ENCODE measurements at places on chromosomes 7 and 10.

GRCh38 chr10:128623776-128624175 lies 497.6 kb upstream of the MKI67 start:
- DNase-seq: no peak

- no peak for DNase-seq
Measured at GRCh38 chr10:28681291-28681763, 4.0 kb downstream of the BAMBI start.

GRCh38 chr7:159028508-159029401 lies 115.9 kb downstream of the VIPR2 start:
- no peak for DNase-seq

DNA sequence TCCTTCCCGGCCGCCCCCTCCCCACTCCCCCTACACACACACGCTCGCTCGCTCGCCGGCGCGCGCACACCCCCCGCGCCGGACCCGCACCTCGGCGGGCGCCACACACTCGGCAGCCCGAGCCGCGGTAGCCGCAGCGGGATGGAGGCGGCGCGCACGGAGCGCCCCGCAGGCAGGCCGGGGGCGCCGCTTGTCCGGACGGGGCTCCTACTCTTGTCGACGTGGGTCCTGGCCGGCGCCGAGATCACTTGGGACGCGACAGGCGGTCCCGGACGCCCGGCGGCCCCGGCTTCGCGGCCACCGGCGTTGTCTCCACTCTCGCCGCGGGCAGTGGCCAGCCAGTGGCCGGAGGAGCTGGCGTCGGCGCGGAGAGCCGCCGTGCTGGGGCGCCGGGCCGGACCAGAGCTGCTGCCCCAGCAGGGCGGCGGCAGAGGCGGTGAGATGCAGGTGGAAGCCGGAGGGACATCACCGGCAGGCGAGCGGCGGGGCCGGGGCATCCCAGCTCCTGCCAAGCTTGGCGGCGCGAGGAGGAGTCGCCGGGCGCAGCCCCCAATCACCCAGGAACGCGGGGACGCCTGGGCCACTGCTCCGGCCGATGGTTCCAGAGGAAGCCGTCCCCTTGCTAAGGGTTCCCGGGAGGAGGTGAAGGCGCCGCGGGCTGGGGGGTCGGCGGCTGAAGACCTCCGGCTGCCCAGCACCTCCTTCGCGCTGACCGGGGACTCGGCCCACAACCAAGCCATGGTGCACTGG lies at the start of gene SORCS3:
SORCS3 (plus strand) TSS at position 104 of the 750 bp plus-strand sequence.
- no peak for DNase-seq

GRCh38 chr7:82572195-82572880 lies 128.8 kb upstream of the CACNA2D1 start:
- DNase-seq: peak; percentile 69

DNA sequence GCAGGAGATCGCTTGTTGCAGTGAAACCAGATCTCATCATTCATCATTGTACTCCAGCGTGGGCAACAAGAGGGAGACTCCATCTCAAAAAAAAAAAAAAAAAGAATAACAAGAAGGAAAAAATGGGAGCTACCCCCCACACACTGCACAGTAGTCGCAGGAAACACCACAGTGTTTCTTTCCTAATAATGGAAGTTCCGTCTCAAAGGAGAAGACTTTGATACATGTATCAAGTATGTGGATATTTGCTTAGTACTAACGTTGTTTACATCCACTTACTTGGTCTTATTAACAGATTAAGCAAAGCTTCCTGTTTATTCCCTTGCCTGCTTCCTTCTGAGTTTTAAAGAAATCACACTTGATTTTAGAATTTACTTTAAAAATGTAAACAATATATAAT lies 22.2 kb downstream of the YAE1 start:
- DNase-seq: no peak

DNA sequence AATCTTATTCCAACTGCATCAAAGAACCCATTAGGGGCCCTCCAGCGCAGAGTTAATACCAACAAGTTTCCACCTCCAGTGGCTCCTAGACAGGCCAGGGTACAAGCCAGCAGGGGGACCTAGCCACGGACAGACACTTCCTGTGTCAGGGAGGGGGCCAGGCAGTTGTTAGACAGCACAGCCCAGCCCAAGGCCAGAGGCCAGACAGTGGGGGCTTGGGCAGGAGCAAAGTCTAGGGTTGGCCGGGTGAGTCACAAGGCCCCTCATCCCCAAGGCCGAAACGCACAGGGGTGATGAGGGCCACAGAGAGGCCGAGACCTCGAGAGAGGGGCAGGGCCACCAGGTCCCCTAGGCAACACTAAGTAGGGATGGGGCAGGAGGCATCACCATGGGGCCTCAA lies 19.3 kb upstream of the OPTN start:
- DNase-seq: no peak

- DNase-seq: no peak
Measured at GRCh38 chr10:60496181-60496580, 106.5 kb upstream of the ANK3 start.

- DNase-seq: no peak
Measured at GRCh38 chr7:51251290-51251689, 65.3 kb downstream of the COBL start.

- no peak for DNase-seq
Measured at GRCh38 chr7:87220734-87221215, 1.2 kb upstream of the TMEM243 start.

DNA sequence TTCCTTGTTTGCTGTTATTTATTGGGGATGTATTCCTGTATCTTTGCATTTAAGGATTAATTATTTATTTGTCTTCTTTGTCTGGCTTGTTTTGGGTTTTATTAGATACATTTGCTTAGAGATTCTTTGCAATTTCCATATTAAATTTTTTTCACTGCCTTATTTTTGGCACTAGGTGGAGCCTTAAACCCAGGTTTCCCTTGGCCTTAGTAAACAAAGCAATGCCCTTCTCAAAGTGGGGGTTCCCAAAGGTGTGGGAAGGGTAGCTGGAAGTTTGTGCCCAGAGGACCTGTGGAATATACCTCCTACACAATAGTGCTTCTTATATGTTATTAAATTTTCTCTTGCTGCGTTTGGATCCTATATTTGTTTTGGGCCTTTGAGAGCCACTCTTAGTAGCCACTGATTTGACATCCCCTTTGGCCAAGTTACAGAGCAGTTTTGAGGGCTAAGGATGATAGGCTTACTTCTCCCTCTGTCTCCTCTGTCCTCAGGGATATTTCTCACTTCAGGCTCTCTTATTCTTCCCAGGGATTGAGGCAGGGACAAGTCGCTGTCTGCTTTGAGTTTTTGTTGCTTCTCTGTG lies 162.3 kb downstream of the ITGB1 start:
- no peak for DNase-seq

GRCh38 chr10:11454160-11454559 lies 157.3 kb downstream of the USP6NL start:
- no peak for DNase-seq

- DNase-seq: no peak
Measured at GRCh38 chr10:94011296-94011695, 17.6 kb downstream of the PLCE1 start.

DNA sequence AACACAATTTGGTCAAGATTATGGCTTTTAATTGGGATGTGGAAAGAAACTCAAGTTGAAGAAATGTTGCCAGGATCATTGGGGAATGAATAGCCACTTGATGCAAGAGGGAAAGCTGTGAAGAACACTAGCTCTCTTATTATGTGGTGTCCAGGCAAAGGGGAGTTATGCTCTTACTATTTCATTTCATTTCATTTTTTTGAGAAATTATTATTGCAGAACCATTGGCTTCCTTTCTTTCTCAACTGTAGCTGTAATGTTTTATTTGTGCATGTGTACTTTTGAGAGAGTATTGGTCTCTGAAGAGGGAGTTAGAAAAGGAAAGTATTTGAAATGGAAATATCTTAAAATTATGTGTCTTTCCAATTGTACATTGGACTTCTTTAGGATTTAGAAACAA lies 312.6 kb upstream of the BMPER start:
- DNase-seq: no peak

- no peak for DNase-seq
Measured at GRCh38 chr10:29598851-29599311, 35.9 kb downstream of the SVIL start.

GRCh38 chr7:100649826-100650565 lies 6.3 kb downstream of the ACTL6B start:
- no peak for DNase-seq

GRCh38 chr7:24786306-24786705 lies 29.0 kb upstream of the GSDME start:
- no peak for DNase-seq

GRCh38 chr7:89926701-89927100 lies 227.6 kb upstream of the STEAP1 start:
- no peak for DNase-seq

GRCh38 chr10:22222236-22223190 lies 4.7 kb upstream of the EBLN1 start:
- no peak for DNase-seq

- DNase-seq: peak; percentile 80
Measured at GRCh38 chr10:73096041-73096448, 621 bp downstream of the P4HA1 start.

DNA sequence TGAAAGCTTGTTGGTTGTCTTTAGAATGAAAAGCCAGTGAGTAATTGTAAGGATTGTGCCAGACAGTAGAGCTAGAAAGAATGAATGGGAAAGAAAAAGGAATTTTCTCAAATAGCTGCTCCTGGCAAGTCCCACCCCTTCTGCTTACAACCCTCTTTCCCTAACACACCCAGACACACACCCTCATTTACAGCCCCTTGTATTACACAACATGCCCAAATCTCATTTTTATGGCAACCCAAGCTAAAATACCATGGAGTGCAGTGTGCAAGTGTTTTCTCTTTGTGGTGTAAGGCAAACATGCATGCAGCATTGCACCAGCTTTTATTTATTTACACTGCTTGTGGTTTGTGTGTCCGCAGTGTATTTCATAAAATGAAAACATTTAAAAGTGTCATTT lies 1.5 kb downstream of the PRKAR2B start:
- no peak for DNase-seq

DNA sequence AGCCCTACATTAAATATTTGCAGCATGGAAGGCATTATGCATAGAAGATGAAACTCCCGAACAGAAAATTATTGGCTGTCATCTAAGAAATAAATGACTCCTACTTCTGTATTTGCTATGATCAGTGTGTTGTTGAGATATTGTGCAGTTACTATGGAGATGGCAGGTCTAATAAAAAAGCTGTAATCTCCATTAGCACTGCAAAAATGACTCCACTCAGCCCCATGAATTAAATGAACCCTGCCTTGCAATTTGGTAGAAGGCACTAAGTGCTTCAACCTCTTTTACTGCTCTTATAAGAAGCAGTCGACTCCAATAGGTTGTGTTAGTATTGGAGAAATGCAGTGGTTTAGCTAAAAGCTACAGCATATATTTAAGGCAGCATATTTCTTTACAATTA lies 290.0 kb upstream of the PHYHIPL start:
- DNase-seq: no peak

GRCh38 chr7:85392326-85392725 lies 205.5 kb upstream of the SEMA3D start:
- DNase-seq: no peak

GRCh38 chr7:99643464-99643863 lies 26.7 kb downstream of the ZSCAN25 start:
- DNase-seq: no peak

DNA sequence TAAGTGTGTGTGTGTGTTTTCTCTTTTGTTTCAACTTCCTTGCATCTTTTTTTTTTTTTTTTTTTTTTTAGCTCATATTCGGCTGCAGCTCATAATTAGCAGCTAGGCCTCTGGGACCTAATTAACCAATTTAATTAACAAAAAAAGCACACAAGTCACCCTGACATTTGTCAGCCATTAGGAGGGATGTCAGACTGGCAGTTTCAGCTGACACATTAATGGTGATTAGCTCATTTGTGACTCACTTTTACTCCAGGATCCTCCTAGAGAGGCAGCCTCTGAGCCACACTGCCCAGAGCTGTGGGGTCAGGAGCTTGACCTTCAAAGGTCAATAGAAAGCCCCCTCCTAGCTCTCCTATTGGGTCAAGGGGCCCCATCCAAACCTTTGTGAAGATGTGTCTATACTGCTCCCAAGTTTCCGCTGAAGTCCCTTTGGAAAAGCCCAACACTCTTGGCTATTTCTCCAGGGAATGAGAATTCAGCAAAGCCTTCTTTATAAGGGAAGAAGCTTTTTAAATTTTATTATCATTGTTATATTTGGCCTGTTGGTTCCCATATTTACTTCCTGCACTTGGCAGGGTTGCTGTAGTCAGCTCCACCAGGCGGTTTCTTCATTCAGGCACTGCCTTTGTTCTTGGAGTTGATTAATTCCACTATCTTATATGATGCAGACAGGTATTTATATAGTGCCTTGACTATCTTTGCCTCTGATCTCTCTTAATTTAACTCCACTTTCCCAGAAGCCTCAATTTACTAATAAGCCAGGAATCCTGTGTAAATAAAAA lies 109.5 kb upstream of the HABP2 start:
- no peak for DNase-seq

DNA sequence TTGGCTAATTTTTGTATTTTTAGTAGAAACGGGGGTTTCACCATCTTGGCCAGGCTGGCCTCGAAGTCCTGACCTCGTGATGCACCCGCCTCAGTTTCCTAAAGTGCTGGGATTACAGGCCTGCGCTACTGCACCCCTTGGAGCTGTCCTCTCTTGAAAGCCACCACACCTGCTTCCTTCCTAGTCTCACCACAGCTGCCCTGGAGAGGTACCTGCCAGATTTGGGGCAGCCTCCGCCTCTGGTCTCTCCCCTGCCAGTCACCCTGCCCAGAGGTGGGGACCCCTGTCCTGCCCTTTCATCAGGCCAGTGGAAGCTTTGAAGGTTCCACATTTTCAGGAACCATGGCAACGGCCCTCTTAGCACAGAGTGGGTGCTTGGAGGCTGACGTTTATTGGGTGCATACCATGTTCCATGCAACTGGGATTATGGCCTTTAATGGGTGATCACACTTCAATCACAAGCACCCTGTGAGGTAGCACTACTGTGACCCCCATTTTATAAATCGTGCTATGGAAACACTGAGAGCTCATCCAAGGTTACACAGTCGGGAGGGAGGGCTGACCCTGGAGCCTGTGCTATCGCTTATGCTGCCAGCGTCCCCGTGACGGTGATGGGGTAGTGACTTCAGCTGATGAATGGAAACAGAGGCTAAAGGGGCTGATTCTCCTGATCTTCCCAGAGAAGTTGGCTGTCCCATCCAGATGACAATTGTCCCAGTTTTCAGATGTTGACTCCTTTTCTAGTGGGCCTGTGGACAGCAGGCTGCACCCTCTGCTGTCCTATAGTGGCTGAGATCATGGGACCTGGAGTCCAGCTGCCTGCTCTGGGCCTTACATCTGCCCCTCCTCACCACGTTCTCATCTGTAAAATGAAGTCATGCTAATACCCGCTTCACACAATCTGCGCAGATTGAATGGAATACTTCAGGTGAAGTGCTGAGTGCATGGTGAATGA lies 11.5 kb upstream of the FGFR2 start:
- DNase-seq: no peak

GRCh38 chr10:43390759-43391158 lies 18.2 kb downstream of the HNRNPF start:
- DNase-seq: no peak

Measured in activated T-cell treated with anti-CD3 and anti-CD28 coated beads, Interleukin-2, amount 50 U/mL, for 72 hours (primary cell).